NCI-H69 (cell line): ENCODE measurements at places on chromosomes 6 and 20.
A peak's percentile ranks its signal among the peaks of the same experiment; 100 is the strongest.

DNA sequence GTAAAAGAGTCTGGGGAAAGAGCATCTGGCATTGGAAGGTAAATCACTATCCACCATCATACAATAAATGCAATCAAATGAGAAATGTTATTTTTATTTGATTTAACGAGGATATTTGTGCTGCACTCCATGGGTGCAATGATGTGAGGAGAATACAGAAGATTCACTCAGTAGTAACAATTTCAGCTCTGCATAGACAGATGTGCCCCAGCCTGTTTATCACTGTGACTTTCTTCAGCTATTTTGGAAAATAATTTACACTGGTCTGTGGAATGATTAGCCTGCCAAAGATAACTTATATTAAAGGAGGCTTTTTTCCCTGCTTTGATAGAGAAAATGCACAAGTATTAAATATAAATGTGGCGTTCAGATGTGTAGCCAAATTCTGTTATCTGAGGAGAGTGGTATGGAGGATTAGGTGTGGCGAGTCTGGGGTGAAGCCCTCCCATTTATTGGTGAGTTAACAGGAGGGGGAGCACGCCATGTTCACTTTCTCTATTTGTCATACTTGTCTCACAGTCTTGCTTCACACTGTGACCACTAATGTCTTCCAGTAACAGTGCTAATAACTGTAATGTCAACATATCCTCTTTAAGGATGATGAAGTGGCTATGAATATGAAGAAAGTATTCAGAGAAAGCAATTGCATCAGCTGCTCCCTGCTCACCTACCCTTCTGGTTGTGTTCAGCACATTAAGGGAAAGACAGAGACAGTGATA, 645.6 kb downstream of the MMUT start:
- peak; percentile 17 for DNase-seq

GRCh38 chr6:84976526-84977362, 212.3 kb upstream of the TBX18 start:
- peak; percentile 65 for DNase-seq

GRCh38 chr20:1660246-1660645, 2.7 kb upstream of the SIRPG start:
- no peak for DNase-seq

DNA sequence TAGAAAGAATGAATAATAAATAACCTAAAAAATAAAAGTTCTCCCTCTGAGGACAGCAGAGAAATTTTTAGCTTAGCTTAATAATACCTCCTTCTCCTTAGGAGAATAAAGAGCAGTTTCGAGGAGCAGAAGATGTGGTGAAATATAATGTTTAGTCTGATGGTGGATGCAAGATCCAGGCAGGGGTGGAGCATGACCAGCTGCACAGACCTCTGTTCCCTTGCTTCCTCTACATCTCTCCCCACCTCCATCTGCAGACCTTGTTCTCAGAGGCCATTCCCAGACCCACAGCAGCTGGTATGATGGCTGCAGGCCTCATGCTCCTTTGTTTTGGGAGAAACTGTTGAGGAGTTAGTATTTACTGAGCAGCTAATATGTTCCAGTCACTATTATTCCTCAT, 1.5 kb downstream of the BTN3A2 start:
- DNase-seq = peak; percentile 34

GRCh38 chr20:50005471-50005981, 22.7 kb downstream of the SNAI1 start:
- no peak for DNase-seq

- DNase-seq = peak; percentile 53
Observed at GRCh38 chr6:97203343-97203742, 79.7 kb downstream of the MMS22L start.

- no peak for DNase-seq
Observed at GRCh38 chr6:166567107-166567506, 19.4 kb downstream of the RAMACL start.

- DNase-seq = no peak
Observed at GRCh38 chr6:36957773-36958271, 3.3 kb downstream of the PI16 start.

DNA sequence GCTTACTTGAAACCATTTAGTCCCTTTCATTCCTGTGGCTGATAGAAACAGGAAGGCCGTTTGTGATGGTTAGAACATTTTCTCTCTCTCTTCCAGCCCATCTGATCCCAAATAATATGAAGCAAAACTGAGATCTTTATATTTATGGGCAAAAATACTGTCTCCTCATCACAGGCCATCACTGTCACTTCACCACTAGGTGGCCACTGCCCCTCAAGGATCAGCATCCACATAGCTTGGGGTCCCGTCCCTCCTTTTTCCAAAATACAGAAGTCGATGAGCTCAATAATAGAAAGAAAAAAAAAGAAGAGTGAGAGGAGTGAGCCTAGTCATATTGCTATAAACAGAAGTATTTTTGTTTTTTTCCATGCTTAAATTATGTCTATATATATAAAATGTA, 46.4 kb upstream of the LAMP5 start:
- peak; percentile 32 for DNase-seq

GRCh38 chr6:168369786-168370185, 50.2 kb upstream of the DACT2 start:
- DNase-seq = no peak

GRCh38 chr6:54267798-54268197, 40.4 kb upstream of the TINAG start:
- DNase-seq = peak; percentile 74

DNA sequence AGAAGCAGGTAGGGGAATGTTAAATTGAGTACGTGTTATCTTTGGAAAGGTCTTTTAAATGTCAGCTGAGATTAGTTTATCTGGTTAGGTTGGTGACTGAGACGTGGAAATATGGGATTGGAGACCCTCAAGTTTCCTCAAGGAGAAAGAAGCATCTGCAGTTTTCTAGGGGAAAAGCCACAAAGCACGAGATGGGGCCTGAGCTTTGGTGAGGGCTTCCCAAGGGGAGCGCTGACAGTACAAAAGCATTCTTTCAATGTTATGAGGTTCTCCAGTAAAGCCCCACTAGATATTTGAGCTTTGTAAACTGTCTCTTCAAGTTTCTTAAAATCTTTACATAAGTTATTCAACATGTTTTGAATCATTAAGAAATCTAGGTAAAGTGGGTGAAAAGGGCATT, 19.6 kb upstream of the HS3ST5 start:
- no peak for DNase-seq

DNA sequence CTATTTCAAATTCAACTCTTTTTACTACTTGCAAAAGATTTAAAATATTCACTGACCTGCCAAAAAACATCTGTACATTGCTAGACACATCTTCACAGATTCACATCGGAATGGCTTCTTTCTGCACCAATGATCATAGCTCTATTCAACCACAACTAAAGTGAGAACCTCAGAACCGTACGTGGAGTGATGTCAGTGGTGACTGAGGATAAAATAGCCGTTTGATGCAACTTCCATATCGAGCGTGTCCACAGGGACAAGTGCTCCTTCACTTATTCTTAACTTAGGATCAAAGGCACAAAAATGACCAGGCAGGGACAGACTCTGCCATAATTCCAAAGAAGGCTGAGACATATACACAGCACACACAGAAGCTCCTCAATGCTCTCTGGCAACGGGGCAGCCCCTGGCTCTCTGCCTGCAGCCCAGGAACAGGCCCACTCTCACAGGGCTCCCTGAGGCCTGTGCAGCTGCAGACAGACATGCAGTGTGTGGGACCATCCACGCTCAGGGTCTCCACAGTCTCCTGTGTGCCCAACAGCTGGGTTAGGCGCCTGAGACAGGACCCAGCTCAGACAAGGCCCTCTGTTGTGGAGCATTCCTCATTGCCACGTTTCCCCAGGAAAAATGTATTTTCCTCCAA, 22.8 kb downstream of the FYN start:
- no peak for DNase-seq

GRCh38 chr20:14989535-14990290, 652.3 kb upstream of the FLRT3 start:
- no peak for DNase-seq

GRCh38 chr6:31578184-31579118, 3.1 kb downstream of the TNF start:
- DNase-seq = peak; percentile 75

DNA sequence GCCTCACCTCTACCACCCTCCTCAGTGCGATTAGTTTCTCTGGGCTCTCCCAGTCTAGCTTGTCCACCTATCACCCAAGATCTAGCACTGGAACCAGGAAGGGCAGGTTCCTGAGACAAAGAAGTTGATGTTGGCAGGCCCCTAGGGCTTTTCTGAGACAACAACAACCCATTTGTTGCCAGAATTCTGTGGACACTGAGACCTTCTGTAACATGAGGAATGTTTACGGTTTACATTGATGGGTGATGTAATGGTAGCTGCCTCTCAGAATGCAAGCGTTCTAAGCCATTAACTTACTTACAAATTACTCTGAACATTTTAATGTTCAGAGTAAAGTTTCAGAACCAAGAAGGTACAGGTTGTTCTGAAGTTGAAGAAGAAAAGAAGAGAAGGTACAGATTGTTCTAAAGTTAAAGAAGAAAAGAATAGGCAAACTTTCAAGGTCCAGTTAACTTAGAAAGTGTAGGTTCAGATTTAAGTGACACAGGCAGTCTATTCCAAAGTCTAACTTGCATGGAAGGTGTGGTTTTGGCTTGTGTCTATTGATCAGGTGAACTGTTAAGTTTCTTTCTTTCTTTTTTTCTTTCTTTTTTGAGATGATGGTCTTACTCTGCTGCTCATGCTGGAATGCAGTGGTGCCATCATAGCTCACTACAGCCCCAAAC, 3.7 kb upstream of the MED23 start:
- peak; percentile 9 for DNase-seq

GRCh38 chr20:35085477-35086225, 7.0 kb downstream of the TRPC4AP start:
- DNase-seq = no peak

DNA sequence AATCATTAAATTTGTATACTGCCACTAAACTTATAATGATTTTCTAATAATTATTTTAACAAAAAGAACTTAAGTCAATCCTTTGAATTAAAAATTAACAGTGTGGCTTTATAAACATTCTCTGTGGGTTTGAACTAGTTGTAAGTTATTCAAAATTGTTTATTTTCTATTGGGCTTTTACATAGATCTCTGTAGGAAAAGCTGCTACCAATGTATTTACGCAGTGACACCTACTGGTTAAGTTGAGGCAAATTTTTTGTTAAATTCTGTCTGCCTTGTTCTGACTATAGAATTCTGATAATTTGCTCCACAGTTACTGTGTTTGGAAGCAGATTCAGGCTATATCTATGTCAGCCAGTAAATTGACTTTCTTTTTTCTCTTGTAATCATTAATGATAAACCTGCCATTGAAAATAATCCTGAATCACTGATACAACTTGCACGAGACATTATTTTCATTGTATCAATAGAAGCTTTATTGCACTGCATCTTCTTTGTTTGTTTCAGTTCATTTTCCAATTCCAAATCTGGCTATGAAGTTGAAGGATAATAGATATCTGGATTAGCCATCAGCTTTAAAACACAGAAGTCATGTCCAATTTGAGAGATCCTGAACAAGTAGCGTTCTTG, 66.0 kb upstream of the UTRN start:
- peak; percentile 58 for DNase-seq
